Kidney epithelial cell (primary cell): ENCODE measurements at places on chromosomes 11 and 22. TPM values are rescaled to one million over a fixed set of nuclear protein-coding genes. Genes with fewer than 3 reads are reported as not detected.
A peak's percentile ranks its signal among the peaks of the same experiment; 100 is the strongest.

GRCh38 chr11:64239662-64240434, 1.0 kb upstream of the FKBP2 start:
- DNase-seq, result no peak

The OR52E6 gene
- not detected in 2 replicates for total RNA-seq

- no peak for DNase-seq
Observed at GRCh38 chr11:105181100-105181499, 41.5 kb upstream of the CARD18 start.

- peak; percentile 25 for DNase-seq
Observed at GRCh38 chr11:31240340-31240904, 129.1 kb downstream of the DCDC1 start.

- no peak for DNase-seq
Observed at GRCh38 chr11:17067417-17067816, 10.1 kb downstream of the RPS13 start.

- DNase-seq, result no peak
Observed at GRCh38 chr11:67437809-67438157, 301 bp upstream of the PTPRCAP start.

The LARGE1 gene
- total RNA-seq, result 17.8 and 21.0 TPM in 2 replicates

The OSM gene
- total RNA-seq, result not detected in 2 replicates

- no peak for DNase-seq
Observed at GRCh38 chr11:84836371-84836770, 790.8 kb downstream of the DLG2 start.

- DNase-seq, result no peak
Observed at GRCh38 chr11:32013603-32014002, 77.3 kb upstream of the RCN1 start.

The PAMR1 gene
- 0.75 and 0.84 TPM in 2 replicates for total RNA-seq

The IGSF9B gene
- total RNA-seq, result 5.9 and 6.3 TPM in 2 replicates

DNA sequence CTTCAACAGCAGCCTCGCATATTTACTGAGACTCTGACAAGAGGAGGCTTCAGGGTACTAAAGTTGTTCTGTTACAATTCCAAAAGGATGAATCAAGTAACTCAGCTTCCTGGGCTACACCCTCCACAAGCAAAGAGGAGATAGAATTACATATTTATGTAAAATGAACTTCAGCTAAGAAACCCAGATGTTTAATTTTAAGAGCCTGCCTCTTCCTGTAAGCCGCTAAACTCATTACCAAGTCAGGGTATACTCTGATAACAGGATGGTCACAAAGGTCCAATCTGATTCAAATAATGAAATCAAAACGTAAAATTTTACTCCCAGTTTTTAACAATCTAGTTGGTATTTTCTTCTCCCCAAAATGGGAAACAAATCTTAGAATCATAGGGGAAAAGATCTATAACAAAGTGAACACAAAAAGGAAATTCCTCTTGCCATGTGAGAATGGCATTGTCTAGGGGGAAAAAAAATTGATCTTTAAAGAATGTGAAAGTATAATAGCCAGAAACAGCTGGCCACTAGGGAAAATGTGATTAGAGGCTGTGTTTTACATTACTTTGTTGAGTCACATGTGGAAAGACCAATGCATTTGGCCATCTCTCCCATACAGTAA, 30.9 kb downstream of the CHEK2 start:
- no peak for DNase-seq

DNA sequence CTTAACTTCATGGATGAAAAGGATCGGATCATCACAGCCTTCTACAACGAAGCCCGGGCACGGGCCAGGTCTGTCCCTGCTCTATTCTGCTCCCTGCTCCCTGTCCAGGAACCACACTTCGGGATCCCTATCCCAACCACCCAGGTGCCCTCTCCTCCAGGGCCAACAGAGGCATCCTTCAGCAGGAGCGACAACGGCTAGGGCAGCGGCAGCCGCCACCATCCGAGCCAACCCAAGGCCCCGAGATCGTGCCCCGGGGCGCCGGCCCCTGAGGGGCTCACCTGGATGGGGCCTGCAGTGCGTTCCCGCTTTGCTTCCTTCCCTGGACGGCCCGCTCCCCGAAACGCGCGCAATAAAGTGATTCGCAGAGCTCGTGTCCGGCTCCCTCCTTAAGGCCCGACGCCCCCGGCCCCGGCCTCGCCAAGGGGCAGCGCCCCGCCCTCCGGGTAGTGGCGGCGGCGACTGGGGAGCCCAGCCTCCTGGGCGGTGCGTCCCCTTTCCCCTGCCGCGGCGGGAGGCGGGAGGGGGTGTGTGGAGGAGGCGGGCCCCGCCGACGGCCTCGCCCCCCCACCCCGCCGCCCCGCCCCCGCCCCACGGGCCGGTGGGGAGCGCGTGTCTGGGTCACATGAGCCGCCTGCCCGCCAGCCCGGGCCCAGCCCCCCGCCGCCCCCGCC, at the start of gene VEGFB:
Gene VEGFB, plus strand, starts transcription at position 672 of the 674 bp plus-strand sequence. CDS start 250 bp downstream, outside the sequence.
- DNase-seq, result no peak

DNA sequence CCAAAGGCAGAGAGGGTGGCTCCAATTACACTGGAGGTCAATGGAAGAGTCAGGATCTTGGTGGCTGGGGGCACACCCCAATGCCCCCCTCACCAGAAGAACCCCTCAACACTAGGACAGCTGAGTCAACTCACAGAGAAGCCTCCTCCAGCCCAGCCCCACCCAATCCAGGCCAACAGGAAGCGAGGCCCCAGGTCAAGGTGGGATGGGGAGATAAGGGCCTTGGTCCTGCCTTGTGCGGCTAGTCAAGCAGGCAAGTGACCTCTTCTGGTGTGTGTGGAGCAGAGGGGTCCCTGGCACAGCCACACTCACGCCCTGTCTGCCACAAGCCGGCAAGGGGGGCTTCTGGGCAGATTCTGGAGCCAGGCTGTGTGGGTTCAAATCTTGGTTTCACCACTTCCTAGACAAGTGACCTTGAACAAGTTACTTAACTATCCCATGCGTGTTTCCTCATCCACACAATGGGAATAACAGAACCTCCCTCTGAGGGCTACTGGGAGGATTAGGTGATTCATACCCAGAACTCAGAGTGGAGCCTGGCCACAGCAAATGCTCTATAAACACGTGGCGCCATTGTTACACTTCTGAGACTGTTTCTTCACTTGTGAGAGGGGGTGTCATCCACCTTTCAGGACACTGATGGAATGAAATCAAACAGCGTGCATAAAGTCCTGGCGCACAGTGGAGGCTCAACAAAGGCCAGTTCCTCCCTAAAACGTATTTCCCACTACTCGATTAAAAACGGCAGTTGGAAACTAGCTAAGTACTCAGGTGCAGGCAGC, 3.2 kb downstream of the TTLL12 start:
- no peak for DNase-seq

GRCh38 chr22:36797911-36798673, 18.7 kb downstream of the PVALB start:
- DNase-seq, result no peak

The DERL3 gene
- 0.54 and 2.3 TPM in 2 replicates for total RNA-seq

DNA sequence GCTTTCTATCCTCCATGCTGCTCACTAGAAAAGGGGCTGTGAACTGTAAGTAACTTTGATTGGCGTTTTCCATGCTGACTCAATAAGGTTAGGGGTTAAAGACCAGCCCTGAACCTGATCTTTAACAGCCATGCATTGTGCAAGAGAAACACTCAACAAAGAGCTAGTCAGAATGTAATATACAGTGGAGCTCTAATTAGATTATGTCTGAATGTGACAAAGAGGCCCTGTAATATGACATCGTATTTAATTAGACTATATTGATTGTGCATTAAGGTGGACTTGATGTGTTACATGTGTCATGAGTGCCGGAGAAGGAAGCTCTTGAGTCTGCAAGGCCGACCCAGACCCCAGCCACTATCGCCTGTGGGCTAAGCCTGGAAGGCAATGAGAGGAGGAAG, 70.5 kb downstream of the PKNOX2 start:
- no peak for DNase-seq

GRCh38 chr11:27864091-27864491, 163.8 kb upstream of the BDNF start:
- peak; percentile 82 for DNase-seq

- no peak for DNase-seq
Observed at GRCh38 chr22:26624803-26625202, 3.0 kb downstream of the CRYBA4 start.

GRCh38 chr11:12754582-12755234, 80.5 kb downstream of the TEAD1 start:
- no peak for DNase-seq

The OR6A2 gene
- not detected in 2 replicates for total RNA-seq

- DNase-seq, result no peak
Observed at GRCh38 chr11:118930094-118930712, 4.5 kb upstream of the BCL9L start.

- DNase-seq, result no peak
Observed at GRCh38 chr11:120363436-120363835, 27.2 kb downstream of the ARHGEF12 start.

The SRPRA gene
- total RNA-seq, result 86.2 and 101 TPM in 2 replicates

The FGF4 gene
- not detected in 2 replicates for total RNA-seq

The BTBD18 gene
- not detected in 2 replicates for total RNA-seq

DNA sequence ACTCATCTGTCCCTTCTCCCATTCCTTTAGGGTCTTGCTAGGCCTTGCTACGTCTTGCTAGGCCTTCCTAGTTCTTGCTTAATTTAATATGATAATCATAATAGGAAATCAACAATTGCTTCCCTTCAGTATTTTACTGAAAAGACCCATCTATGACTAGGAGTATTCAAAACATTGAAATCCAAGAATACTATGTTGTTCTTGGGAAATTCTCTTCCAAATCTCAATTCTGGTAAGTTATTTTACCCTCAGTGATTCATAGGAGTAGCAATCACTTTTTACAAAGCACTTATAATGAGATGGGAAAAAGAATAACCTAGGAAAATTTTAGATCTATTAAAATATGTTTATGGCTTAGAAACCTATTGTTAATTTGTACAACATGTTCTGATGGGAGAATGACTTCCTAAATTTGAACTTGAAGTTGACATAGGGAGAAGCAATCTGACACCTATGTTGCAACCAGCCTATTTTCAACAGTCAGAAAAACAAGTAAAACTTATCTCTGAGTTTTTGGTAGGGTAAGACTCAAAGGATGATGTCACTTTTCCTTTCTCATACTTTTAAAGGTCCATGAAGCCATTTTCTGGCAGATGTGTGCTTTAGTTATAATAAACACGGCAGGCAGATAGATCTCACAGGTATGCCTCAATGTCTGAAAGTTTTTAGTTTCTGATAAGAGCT, 29.5 kb upstream of the HIPK3 start:
- no peak for DNase-seq

DNA sequence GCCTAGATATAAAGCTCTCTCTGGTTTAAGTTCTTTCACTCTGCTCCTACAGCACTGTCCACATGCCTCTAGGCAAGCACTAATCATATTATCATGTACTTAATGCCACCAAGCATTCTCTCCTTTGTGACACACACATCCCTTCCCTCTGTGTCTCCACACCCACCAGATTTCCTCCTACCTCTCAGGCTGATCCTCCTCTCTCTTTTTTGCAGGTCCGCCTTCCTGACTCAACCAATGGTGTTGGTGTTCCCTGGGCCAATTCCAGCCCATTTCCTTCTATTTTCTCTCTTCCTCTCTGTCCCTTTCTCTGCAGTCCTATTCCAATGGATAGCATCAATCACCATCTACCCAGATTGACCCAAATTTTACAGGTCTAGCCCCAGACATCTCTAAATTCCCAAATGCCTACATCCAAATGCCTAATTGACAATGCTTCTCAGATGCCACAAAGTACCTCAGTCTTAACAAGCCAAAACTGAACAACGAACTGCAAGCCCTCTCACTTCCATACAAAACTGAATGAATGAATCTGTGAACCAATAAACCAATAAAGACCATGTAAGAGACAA, 504 bp upstream of the ZNF215 start:
- DNase-seq, result no peak
